Progenitor cell of endocrine pancreas (in vitro differentiated cells): ENCODE measurements at places on chromosomes 2 and 18.
A peak's percentile ranks its signal among the peaks of the same experiment; 100 is the strongest.

GRCh38 chr2:149313512-149313972, 16.8 kb upstream of the LYPD6 start:
- DNase-seq = no peak

DNA sequence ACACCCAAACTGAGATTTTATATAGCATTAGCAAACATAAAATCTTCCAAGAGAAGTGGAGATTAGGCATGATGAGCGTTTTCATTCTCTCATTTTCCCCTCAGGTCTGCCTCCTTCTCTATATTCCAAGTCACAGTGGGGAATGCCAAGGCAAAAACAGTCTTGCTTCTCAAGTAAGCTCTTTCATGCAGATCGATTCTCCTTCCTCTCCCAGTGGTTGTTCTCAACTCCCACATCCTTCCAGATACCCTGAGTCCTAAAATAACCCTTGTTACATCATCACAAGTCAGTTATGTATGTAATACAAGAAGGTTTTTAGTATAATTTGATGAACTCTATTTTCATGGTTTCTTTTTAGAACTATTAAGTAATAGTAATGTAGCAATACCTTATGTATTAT, 150.6 kb downstream of the TXNL1 start:
- DNase-seq = no peak

- no peak for DNase-seq
Observed at GRCh38 chr2:46002507-46002883, 294.7 kb upstream of the EPAS1 start.

DNA sequence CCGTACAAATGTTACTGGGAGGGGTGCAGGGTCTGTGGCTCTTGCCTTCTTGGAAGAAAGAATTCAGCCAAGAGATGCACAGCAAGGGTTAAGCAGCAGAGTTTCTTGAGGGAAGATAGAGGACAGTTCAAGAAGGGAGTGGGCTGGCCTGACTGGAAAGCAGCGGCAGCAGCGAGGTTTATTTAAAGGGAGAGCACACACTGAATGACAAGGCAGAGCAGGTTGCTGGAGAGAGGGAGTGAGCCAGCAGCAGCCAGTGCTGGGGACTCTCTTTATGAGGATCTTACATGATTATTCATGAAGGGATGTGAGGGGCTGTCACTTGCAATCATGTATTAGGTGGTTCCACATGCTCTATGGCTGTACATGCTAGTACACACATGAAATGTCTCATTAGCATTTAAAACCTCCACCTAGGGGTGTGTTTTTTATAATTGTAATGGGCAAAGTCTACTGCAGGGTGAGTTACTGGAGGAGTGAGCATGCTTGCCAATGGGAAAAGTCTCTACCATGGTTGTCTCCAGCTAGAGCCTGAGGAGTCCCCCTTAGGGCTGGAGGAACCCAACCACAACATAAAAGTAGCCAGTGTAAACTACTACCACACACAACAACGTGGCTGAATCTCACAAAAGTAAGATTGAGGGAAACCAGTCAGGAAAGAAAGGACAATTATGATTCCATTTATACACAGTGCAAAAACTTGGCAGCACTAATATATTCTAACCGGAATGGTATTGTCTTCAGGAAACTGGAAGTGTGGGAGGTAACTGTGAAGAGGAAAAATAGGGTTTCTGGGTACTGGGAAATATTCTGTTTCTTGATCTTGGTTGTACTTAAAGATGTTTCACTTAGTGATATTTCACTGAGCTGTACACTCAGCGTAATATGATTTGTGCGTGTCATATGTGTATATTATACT, 87.6 kb upstream of the FAM110C start:
- no peak for DNase-seq

DNA sequence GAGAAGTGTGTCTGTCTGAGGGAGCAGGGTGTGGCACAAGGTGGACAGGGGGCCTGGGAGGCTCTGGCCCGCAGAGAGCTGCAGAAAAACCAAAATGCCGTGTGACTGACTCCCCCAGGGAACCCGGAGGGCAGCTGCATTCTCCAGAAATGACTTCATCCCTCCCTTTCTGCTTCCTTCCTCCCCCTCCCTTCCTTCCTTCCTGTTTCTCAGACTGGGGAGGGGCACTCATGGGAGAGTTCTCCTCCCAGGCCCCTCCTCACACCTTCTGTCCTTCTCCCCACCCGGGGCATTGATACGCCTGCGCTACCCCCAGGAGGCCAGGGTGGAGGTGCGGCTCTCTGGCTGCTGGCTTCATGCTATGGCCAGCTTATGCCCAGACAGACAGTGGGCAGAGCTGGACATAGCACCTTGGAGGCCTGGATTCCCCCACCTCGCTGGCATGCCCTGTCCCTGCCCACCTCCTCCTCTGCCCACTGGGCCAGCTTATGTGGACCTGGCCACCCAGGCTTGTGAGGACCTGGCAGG, 8.2 kb upstream of the GPR17 start:
- DNase-seq = no peak

- DNase-seq = no peak
Observed at GRCh38 chr2:143698888-143699570, 569.8 kb downstream of the ARHGAP15 start.

DNA sequence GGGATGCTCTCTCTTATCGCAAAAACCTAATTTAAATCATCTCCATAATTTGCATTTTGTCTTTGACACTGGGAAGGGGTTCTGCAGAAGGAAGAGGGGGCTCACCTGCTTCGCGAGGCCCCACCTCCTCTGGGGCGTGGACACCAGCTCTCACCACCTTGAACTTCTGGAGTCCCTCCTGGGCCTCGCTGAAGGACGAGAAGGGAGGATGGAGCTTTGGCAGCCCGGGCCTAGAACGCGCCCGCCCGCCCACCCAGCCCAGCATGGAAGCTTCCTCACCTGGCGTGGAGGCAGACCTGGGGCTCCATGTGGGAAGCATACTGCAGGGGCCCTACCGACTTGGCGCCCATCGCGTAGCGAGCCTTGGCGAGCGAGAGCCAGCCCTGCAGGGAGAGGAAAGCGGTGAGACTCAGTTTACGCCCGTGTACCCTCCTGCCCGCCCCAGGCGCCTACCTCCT, 1.1 kb upstream of the IMP4 start:
- no peak for DNase-seq

DNA sequence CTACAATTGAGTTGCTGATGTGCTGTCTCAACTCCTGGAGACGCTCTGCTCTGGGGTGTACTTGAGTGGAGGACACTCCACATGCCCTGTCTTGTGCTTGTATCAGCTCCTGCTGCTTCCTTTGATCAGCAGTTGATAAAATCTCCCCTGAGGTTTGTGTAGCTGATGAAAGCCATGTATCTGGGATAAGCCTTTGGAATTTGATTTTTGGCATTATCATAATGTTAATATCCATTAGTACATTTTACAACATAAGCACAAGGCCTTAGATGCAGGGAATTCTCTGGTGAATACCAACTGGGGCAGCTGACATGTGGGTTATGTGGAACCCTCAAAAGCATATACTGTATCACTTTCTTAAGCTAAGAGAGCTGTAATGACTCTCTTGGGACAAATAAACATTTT, 222.7 kb upstream of the ITGA4 start:
- DNase-seq = no peak

DNA sequence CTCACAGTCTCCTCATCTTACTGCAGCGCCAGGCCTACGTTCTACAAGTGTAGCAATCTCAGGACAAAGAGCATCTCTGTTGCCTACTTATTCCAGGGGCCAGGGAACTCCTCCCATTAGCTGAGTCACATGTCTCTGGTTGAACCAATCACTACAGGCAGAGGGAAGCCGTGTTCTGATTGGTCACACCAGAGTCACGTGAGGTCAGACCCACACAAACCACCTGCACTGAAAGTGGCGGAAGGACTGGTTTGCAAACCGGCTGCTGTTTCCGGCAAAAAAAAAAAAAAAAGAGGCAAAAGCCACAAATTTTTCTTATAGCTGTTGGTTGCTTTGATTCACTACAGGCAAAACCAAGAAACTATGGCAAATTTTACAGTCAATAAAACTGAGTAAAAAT, 21.9 kb upstream of the USP14 start:
- no peak for DNase-seq

- no peak for DNase-seq
Observed at GRCh38 chr2:64667535-64667934, 13.8 kb upstream of the SERTAD2 start.

- no peak for DNase-seq
Observed at GRCh38 chr2:216819766-216820165, 40.1 kb downstream of the TNP1 start.

DNA sequence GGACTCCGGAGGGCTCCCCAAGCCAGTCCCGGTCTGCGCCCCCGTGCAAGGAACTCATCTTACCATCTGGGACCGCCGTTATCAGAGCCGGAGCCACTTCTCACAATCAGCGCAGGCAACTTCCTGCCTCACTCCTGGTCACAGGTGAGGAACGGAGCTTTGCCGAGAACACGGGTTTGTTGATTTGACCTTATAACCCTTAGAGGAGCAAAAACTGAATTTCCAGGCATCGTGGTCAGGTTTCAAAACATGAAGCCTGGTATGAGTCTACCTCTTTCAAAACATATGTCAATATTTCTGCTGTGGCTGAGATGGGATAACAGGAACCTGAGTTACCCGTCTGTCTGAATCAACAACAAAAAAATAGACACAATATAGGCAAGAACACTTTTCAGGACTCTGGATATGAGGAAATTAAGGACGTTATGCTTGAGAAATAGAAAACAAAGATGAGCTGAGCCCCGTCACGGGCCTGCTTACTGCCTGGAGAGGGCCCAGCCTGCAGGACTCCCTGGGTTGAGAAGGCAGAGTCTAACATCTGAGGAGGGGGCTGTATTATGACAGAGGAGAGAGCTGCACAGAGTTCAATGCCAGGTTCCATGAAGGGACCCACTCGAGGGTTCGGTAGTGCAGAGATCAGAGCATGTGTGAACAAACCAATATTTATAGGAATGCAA, 148.7 kb downstream of the NDUFA10 start:
- DNase-seq = no peak

DNA sequence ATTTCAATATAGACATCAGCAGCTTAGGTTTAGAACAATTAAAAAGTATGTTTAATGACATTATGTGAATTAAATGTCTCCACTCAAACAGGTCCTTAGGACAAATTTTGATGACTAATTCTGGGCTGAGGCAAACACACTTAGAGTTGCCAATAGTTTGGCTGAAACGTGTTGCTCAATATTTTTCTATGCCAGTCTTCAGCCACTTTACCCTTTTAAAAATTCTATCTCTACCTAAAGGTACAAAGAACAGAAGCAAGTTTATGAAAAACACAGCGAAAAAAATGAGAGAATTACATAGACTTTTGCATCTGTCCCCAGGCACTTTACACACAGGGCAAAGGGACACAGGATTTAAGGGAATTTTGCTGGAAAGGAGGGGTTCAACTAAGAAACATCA, 4.5 kb downstream of the IDH1 start:
- DNase-seq = no peak

DNA sequence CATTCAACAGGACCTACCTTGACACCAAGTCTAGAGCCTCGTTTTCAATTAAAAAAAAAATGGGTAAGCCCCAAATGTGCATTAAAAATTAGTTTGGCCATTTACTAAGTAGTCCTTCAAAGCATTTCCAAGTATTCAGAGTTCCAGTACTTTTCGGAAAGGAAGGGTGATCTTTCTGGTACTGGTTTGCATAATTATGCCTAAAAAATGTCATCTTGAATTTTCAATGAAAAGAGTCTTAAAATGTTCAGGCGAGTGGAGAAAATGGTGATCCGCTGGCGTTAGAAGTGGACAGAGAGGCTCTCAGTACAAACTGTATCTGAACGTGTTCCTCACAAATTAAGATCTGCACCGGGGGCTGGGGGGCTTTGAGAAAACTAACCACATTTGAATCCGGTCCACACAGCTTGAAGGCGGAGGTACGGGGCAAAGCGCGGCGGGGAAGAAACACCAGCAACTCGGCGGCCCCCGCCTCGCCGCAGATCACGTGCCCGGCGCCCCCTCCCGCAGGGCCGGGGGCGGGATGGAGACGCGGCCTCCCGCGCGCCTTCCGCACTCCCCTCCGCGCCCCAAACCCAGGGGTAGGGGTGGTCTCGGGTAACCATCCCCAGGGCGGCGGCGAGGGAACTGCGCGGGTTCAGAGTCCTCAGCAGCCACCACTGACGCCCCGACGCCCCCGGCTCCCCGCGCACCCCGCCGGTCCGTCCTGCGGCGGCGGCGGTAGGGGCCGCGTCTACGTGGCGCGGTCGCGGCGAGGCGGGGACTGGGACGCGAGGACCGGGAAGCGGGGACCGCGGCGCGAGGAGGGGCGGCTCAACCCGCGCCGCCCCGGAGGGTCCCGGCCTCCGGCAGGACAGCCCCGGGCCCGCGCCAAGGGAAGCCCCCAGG, 564 bp downstream of the LPIN2 start:
- peak; percentile 51 for DNase-seq

DNA sequence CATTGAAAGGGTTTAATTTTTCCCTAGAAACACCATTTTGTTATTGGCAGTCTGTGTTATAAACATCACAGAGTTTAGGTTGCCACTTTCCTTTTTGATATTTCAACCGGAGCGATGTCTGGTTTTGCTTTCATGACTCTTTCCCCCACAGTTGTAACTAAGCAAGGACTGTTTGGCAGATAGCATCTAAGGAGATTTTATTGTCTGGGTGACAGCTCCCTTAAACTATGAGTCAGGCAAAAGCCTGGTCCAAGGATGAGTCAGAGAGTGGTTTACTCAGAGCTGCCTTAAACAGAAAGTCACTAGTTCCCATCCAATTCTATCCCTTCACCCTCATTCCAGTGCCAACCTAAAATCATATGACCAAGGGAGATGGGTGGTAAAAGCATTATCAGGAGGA, 341.6 kb upstream of the VWC2L start:
- DNase-seq = no peak

- peak; percentile 13 for DNase-seq
Observed at GRCh38 chr2:142131010-142131669, at the start of gene LRP1B. LRP1B (minus strand) TSS chr2:142131016; CDS start chr2:142130729, 287 bp downstream.

DNA sequence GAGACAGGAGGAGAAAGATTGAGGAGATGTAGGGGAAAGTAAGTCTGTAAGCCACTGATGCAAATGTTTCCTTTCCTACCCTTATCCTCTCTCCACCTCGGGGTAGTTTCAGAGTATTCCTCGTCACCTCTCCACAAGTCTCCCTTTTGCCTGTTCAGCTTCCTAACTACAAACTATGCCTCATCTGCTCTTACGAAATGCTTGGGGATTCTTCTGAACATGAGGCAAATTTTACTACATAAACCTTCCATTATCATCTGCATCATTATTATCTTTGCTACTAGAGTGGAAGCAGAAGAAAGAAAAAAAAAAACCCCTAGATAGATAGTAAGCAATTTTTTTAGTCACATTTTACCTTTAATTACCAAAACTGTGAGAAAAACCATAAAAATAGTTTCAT, 43.1 kb upstream of the CWC22 start:
- DNase-seq = no peak

- DNase-seq = no peak
Observed at GRCh38 chr2:198134293-198134955, 330.0 kb downstream of the PLCL1 start.

GRCh38 chr2:228615496-228615895, 434.0 kb upstream of the SPHKAP start:
- DNase-seq = no peak

DNA sequence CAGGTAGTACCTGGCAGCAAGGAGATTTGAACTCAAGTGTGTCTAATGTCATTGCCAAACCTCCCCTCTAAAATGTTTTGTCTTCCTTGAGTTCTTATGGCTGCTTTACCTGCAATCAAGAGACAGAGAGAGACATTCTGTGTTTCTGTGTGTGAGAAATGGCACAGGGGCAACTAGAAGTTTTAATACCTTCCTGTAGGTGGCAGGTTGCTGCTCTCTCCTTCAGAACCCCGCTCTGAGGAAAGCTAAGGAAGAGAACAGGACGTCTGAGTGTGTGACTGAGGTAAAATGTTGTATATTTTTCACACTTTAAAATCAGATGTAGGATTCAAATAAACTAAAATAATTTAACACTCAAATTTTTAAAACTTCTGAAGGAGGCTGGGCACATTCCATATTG, 19.2 kb downstream of the DTNA start:
- DNase-seq = no peak

- DNase-seq = no peak
Observed at GRCh38 chr18:35998967-35999366, 26.5 kb downstream of the RMP24 start.
